ENCODE measurements at places on chromosomes 5 and 9.
A peak's percentile ranks its signal among the peaks of the same experiment; 100 is the strongest.

- DNase-seq = no peak
Observed at GRCh38 chr5:181170996-181171395, 23.6 kb downstream of the OR2V2 start.

DNA sequence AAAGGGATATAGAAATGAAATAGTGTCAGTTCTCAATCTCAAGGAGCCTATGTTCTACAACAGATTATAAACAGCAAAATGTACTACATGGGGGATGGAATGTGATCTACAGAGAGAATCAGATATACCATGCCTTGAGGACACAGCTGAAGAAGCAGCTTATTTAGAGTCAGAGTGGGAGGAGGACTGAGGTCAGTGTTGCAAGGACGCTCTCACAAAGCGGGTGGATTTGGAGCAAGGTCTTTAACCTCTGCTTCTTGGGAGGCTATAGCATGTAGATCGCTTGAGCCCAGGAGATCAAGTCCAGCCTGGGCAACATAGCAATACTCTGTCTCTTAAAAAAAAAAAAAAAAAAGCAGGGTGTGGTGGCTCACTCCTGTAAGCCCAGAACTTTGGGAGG, 32.8 kb upstream of the PLIN2 start:
- DNase-seq = no peak

GRCh38 chr9:99052815-99053715, 51.8 kb upstream of the TGFBR1 start:
- no peak for DNase-seq

DNA sequence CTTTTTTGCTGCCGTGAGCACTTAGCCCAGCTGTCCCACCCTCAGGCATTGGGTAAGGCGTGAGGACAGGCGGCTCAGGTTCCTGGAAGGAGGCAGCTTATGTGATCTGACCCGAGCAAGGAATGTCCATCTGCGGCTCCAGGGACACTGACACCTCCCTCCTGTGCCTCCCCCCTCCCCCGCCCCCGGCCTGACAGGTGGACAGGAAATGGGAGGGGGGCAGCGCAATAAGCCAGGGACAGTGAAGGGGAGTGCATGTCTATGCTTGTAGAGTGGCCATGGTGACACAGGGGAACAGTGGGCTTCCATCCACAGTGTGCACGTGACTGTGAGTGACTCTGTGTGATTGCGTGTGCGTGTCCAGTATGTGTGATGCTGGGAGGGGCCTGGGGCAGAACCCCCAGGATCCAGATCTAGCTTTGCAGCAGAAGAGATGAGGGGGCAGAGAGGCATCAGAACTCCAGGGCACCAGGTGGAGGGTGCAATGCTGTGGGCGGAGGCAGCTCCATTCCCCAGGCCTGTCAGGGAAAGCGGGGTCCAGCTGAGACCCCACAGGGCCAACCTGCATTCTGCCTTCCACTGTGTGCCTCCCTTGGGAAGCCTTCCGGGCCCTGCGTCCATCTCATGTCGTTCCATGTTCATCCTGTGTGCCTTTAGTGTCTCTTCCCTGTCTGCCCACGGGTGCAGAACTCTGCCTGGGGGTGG, 30.5 kb downstream of the CNTFR start:
- DNase-seq = no peak

DNA sequence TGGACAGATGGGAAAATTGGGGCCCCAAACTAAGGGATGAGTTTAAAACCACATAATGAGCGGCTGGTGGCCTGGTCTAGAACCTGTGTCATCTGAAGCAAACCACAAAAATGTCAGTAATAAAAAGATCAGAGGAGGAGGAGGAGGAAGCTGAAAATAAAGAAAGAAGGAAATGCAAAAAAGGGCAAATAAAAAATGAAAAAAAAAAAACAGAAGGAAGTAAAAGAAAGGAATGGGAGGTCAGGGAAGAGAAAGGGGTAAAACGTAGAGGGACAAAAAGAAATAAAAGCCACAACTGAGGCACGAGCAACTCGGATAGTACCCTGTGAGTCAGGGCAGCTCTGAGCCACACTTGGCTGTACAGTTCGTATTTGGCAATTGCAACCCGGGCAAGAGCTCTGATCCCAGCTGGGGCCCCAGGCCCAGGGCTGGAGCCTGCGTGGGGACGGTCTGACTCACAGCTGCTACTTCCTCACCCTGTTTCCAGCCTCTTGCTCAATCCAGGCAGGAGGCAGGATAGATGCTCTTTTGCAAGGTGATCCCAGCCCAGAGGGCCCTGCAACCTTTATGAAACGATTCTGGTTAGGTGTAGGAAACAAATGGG, 137.9 kb upstream of the TRIM32 start:
- no peak for DNase-seq

- peak; percentile 28 for DNase-seq
Observed at GRCh38 chr9:112348257-112349007, 15.0 kb upstream of the PTBP3 start.

DNA sequence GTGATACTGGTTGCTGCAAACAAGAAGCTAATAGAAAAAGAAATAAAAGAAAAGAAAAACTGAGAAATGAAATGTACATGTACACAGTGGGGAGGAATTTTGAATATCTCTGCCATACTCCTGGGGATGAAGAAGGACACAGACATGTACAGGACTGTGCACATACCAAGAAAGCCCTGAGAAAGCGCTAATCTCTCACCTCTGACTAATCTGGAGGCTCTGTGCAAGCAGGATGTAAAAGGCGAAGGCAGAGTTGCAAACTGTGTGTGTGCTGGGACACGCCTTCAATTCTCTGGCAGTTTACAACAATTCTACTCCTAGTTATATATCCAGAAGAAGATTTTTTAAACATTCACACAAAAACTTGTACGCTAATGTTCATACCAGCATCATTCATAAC, 211.4 kb downstream of the KIAA0825 start:
- DNase-seq = no peak

- DNase-seq = no peak
Observed at GRCh38 chr5:97165726-97166125, 17.3 kb downstream of the RIOK2 start.

DNA sequence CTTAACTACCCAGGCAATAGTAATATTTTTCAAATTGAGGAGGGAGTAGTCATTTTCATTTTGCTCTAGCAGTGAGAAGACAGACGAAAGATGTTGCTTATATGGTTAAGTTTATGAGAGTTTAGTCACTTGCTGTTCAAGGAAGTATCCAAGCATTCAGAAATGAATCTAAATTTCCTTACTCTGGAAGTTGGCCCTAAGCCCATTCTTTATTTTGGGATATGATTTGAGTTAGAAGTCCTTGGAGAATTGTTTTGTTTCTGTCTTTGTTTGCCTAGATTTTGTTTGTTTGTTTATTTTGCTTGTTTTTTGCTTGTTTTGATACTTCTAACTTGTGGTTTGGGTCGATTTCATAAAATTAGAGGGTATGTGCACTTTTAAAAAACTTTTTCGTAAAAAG, 146.4 kb upstream of the FGF10 start:
- DNase-seq = no peak

GRCh38 chr9:20290257-20290656, 332.0 kb downstream of the MLLT3 start:
- no peak for DNase-seq

GRCh38 chr9:77811832-77812231, 163.7 kb upstream of the GNA14 start:
- no peak for DNase-seq

DNA sequence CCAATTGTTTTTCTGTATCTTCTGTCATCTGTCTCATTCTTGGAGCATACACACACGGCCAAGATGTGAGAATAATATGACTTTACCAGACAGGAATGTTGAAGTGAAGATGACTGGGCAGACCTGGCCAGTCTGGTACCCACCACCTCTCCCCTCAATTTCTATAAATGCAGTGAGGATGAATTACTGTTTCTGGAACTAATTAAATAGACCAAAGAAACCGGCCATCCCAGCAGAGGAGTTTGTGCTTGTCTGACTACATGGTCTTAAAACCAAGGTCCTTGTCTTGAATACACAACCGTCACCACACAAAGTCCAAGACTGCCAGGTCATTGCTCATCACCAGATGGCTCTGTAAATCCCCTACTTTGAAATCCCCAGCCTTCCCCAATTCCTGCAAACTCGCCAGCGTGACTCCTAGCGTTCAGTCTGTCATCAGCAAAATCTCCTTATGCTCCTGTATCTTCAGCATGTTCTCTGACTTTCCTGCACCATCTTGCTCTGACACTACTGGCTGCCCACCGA, 147.2 kb downstream of the PDE4D start:
- no peak for DNase-seq

- no peak for DNase-seq
Observed at GRCh38 chr5:79936646-79937216, 54.3 kb downstream of the MTX3 start.

DNA sequence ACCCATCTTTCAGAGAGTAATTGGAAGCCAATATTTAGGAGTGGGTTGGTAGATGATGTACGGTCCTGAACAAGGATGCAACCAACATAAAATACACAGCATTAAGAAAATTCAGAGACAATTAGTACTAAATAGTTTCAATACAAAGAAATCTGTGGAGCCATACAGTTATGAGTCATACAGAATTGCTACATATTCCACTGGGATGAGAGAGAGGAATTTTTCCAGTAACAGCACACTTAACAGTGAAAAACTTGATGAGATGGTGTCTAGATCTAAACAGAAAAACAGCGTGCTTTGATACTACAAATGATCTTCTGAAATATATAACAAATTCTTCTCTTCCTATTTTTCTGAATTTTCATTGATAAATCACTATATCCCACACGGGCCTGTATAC, 1999.3 kb upstream of the CDH9 start:
- no peak for DNase-seq

DNA sequence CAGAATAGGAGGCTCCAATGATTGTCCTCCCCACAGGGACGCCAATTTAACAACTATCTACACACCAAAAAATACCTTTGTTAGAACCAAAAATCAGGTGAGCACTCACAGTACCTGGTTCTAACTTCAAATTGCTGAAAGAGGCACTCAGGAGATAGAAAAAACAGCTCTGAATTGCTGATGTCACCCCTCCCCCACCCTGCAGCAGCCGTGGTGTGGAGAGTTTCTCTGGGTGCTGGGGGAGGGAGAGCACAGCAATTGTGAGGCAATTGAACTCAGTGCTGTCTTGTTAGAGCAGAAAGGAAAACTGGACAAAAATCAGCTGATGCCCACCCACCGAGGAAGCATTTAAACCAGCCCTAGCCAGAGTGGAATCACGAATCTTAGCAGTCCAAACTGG, 41.8 kb downstream of the TNFSF8 start:
- no peak for DNase-seq

- no peak for DNase-seq
Observed at GRCh38 chr5:140049205-140049604, 6.1 kb upstream of the NRG2 start.

- DNase-seq = no peak
Observed at GRCh38 chr5:8756498-8757084, 789.3 kb downstream of the SEMA5A start.

DNA sequence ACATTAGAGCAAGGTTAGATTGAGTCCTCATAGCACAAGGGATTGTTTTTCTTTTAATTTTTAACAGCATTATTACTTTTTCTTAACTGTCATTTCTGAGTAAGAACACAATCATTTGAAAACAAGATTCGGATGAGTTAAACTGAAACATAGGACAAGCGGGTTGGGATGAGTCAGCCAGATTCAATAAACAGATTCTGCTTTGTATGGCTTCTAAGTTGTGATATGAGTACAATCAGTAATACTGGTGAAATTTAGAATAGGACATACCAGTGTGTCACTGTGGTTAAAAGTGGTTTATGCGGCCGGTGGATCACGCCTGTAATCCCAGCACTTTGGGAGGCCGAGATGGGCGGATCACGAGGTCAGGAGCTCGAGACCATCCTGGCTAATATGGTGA, 364.3 kb upstream of the CDH10 start:
- no peak for DNase-seq

DNA sequence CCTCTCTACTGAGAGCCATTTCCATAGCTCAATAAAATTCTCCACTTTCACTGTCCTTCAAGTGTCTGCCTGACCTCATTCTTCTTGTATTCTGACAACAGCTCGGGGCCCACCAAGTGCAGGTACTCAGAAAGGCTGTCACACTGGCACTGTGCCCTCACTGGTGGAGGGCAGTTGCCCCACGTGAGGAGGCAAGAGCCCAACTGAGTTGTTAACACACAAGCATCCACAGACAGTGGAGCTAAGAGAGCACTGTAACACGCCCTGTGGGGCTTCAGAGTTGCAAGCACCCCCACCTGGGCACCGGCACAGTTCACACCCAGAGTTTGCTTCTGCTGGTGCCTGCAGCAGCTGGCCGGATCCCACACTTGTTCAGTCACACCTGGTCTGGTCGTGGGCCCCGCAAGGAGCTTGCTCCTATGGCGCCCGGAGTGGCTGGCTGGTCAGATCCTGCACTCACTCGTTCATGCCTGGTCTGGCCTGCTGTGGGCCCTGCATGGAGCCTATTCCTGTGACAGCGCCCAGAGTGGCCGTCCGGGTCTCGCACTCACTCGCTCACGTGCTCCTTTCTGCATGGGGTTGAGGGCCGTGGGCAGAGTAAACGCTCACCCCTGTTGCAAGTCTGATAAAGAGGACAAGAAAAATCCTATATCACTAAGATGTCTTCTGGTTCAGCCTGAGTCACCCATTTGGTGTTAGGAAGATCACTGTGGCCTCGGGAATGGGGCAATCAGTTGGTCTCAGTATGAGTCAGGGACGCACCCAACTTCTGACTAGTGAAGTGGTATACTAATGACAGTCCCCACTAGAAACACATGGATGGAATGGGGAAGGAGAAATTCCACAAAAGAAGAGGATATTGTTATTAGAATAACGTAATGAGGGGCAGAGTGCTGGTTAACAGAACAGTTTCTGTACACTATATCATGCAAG, 87.0 kb upstream of the CCNH start:
- no peak for DNase-seq

DNA sequence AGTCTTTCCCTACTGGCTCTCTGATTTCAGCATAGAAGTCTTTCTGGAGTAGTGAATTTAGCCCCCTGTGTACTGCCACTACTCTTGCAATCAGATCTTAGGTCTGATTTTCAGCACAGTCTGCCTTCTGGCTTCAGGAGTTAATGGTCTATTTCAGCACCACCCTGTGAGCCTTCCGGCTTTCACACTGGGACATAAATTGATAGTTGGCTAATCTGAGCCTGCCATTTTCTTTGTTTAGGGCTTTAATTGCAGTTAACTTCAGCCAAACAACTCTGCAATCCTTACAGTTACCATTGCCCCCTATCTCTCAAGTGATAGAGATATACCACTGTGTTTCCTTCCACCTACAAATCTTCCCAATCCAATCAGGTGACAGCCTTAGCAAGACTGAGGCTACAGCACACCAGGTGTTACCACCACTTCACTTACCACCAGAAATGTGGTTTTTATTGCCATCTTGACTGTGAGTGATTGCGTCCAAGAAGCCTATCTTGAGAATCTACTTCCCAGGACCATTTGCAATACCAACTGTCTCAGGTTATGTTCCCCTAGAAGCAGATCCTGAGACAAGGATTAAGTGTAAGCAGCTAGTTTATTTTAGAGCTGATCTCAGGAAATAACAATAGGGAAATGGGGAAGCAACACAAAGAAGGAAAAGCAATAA, 51.9 kb upstream of the NEK6 start:
- DNase-seq = no peak

DNA sequence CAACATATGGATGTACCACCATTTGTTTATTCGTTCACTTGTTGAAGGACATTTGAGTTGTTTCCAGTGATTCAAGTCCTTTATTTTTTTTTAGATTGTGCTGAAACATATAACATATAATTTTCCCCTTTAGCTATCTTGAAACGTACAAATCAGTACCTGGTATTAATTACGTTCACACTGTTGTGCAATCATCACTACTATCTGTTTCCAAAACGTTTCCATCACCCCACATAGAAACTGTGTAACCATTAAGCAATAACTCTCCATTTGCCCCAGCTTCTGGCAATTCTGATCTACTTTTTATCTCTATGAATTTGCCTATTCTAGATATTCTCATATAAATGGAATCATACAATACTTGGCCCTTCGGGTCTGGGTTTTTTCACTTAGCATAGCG, 116.0 kb downstream of the FGF1 start:
- DNase-seq = no peak
